ENCODE measurements at places on chromosomes 5 and 9. TPM values are rescaled to one million over a fixed set of nuclear protein-coding genes. Genes with fewer than 3 reads are reported as not detected.
A peak's percentile ranks its signal among the peaks of the same experiment; 100 is the strongest.

- H3K4me3 ChIP-seq, result no peak overlapping the region
- no peak overlapping the region for H3K27ac ChIP-seq
- no peak for DNase-seq
- no peaks in the 10 kb centered on the region for H3K4me1 ChIP-seq
Measured at GRCh38 chr9:26809795-26810194, 82.8 kb downstream of the CAAP1 start.

GRCh38 chr9:113963017-113963620 is 87.0 kb downstream of the ZNF618 start:
- peaks cover 37% of the 10 kb centered on the region for H3K4me1 ChIP-seq
- peak; percentile 52 for DNase-seq
- H3K4me3 ChIP-seq, result no peak overlapping the region
- no peaks in the 10 kb centered on the region for H3K36me3 ChIP-seq
- no peak overlapping the region for H3K27ac ChIP-seq
- H3K27me3 ChIP-seq, result no peaks in the 10 kb centered on the region

GRCh38 chr5:146475190-146475780 is 28.2 kb downstream of the TCERG1 start:
- peaks cover 37% of the 10 kb centered on the region for H3K36me3 ChIP-seq
- no peaks in the 10 kb centered on the region for H3K27me3 ChIP-seq
- no peak overlapping the region for H3K4me3 ChIP-seq
- H3K4me1 ChIP-seq, result no peaks in the 10 kb centered on the region

DNA sequence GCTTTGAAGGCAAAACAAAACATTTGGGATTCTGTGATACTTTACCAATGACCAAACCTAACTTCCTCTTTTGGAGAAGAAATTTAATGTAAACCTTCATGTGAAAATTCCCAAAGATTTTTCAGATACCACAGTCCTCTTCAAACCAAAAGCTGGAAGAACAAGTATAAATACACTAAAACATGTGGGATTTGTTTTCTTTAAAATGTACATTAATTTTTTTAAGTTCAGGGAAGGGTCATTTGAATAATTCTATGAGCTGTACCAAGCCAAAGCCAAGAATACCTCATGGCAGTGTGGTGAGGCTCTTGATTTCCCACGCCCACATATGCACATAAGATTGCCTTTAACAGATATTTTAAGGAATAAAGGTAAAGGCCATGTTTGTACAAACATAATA is 28.4 kb upstream of the ITGA1 start:
- DNase-seq, result no peak
- no peak overlapping the region for H3K27ac ChIP-seq
- H3K36me3 ChIP-seq, result no peaks in the 10 kb centered on the region
- H3K27me3 ChIP-seq, result no peaks in the 10 kb centered on the region

DNA sequence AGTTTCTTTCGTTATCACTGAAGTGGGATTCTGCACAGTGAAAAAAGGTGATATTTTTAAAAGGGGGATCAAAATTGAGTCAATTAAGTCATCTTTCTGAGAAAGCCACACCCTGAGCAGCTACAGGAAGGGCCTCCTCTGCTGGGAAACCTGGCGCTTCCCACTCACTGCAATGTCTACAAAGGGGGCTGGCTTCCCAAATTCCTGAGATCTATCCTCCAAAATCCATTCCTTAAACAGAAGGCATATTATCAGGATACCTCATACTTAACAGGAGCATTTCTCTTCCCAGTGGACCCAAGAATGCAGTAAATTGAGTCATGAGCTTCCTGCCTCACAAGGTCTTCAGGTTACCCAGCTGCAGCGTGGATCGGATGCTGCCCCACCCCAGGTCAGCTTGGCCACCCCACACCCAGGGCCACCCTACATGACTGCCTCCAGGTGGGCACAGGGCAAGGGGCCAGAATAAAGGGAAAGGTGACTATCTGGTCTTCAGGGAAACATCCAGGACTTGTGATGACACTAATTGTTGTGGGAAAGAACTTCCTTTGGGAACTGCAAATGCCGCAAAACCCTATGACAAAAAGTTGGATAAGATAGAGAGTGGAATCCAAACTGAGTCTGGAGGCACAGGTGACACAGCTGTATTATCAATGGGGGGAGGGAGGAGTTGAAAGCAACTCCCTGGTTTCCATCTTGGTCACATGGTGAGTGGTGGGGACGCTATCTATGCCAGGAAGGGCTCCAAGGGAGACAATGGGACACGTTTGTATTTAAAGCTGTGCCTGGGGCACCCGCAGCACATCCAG is 42.3 kb downstream of the ROR2 start:
- H3K4me3 ChIP-seq, result no peak overlapping the region
- H3K27me3 ChIP-seq, result no peaks in the 10 kb centered on the region
- peaks cover 9% of the 10 kb centered on the region for H3K4me1 ChIP-seq
- H3K27ac ChIP-seq, result no peak overlapping the region
- DNase-seq, result no peak

DNA sequence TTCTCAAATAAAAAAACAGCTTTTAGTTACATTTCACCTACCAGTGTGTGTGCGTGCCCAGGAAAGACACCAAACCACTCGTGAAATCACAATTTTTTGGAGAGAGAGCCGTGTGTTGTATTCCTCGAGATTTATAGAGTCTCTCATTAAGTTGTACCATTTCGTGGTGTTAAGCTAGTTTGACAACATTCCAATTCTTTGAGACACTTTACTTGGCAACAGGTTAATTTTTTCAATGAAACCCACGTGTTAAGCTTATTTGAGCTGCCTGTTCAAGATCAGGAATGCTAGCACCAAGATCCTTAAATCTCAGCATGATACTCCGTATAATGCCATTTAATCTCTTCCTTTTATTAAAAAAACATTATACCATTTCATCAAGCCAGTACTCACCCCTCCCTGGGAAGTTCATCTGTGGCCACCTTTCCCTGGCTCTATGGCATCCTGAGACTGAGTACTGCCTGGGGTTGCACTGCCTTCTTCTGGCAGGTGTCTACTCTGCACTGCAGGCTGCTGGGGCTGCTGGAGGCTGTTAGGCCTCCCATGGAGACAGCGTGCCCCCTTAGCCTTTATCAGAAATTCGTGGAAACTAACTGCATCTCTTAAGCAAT is 143.7 kb downstream of the ARHGAP26 start:
- no peaks in the 10 kb centered on the region for H3K36me3 ChIP-seq
- no peak overlapping the region for H3K27ac ChIP-seq
- H3K27me3 ChIP-seq, result no peaks in the 10 kb centered on the region
- no peak for DNase-seq

The NR2F1 gene
- 49.5 TPM for total RNA-seq

DNA sequence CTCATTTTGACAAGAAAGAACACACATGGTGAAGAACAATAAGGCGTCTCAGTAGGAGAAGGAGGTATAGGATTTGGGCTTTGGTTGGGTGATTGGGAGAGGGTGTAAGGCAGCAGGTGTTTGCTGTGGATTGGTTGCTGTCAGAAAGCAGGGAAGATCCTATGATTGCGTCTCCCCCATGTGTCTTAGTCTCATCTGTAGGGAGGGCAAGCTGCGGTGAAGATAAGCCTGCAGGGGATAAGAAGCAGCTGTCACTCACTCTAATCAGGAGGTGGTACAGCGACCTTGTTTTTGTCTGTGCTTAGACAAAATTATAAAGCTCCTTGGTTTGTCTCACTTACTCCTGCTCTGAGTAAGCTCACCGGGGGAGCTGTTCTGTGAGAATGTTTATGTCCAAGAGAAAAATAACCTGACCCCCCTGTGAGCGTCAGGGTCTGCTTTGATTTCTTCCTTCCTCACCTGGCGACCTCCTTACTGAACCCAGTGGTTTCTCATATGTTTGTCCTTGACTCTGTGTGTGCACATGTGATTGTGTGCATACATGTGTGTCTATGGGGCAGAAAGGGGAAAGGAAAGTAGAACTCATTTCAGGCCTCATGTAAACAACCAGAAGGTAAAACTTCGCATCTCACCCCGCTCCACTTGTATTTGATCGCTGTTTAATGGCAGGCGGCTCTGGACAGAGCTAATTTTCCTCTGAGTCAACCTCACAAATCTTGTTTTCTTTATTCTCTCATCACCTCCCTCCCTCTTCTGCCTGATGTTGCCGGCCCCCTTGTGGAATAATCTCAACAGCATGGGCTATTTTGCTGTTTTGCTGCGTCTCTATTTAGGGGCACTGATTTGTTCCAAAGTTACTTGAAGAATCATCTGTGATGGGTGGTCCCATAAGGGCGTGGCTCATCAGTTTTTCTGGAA is 105.6 kb downstream of the TENT4A start:
- no peaks in the 10 kb centered on the region for H3K36me3 ChIP-seq
- no peaks in the 10 kb centered on the region for H3K4me1 ChIP-seq
- H3K4me3 ChIP-seq, result no peak overlapping the region
- DNase-seq, result no peak
- H3K27me3 ChIP-seq, result no peaks in the 10 kb centered on the region

The PKD2L2 gene
- total RNA-seq, result not detected

The FGD3 gene
- total RNA-seq, result 12.1 TPM

- H3K27me3 ChIP-seq, result no peaks in the 10 kb centered on the region
- no peak for DNase-seq
- no peaks in the 10 kb centered on the region for H3K4me1 ChIP-seq
Measured at GRCh38 chr9:96758845-96759673, 18.8 kb downstream of the ZNF510 start.

DNA sequence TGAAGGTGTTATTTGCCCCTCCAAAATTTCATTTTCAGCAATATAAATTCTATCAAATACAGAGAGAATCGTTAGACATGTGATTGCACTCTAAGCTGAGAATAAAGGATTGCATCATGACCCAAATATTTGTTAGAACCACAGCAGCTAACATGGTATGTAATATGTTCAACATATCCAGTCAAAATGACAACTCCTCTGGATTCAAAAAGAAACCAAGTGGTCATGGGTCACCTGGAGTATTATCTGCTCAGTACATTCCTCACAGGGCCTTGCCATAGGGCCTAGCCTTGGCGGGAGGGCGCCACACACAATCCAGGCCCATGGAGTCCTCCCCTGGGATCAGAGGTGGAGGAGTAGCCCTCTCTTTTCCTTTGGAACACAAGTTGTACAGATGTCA is 179.2 kb downstream of the HSD17B3 start:
- DNase-seq, result no peak
- no peak overlapping the region for H3K4me3 ChIP-seq
- H3K27me3 ChIP-seq, result no peaks in the 10 kb centered on the region
- no peak overlapping the region for H3K27ac ChIP-seq
- no peaks in the 10 kb centered on the region for H3K4me1 ChIP-seq
- H3K36me3 ChIP-seq, result no peaks in the 10 kb centered on the region

DNA sequence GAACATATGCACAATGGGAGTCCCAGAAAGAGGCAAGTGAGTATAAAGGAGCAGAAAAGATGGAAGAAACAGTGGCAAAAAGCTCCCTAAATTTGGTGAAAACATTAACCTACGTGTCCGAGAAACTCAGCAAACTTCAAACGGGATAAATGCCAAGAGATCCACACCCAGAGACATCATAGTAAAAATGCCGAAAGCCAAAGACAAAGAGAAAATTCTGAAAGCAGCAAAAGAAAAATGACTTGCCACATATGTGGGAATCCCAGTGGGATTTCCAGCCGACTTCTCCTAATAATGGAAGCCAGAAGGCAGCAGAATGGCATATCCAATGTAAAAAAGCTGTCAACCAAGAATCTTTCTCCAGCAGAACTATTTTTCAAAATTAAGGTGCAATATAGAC is 101.2 kb downstream of the ADAMTS2 start:
- H3K4me3 ChIP-seq, result no peak overlapping the region
- H3K36me3 ChIP-seq, result no peaks in the 10 kb centered on the region
- H3K27me3 ChIP-seq, result no peaks in the 10 kb centered on the region
- H3K27ac ChIP-seq, result no peak overlapping the region
- no peaks in the 10 kb centered on the region for H3K4me1 ChIP-seq
- DNase-seq, result no peak

DNA sequence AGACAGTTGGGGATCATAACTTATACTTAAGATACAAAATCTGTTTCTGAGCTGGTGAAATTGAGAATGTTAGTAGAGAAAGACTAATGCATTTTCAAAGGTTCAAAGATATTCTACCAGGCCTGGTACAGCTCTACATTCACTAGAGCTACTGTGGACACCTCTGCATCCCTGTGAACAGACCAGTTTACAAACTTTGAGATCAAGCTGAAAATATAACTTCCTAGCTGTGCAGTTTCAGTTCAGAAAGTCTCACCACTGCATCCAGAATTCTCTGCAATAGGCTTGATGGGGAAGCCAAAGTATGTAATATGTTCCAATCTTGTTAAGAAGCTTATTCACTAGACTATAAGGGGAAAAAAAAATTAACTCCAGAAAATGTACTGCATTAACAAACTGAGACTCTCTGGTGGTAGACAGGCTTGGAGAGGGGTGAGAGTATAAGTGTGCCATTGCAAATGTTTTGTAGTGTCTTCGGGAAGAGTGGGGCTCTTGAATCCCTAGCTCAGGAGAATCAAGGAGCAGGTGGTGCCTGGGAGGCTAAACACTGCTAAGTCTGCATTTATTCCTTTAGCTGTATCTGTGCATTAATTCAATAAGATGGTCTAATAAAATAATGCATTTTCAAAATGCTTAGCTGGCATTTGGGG is 671.9 kb downstream of the NR2F1-AS1 start:
- H3K27me3 ChIP-seq, result no peaks in the 10 kb centered on the region
- DNase-seq, result no peak
- H3K4me3 ChIP-seq, result no peak overlapping the region
- H3K27ac ChIP-seq, result no peak overlapping the region

GRCh38 chr9:131873891-131874440 is 134.1 kb upstream of the RAPGEF1 start:
- H3K27me3 ChIP-seq, result no peaks in the 10 kb centered on the region
- no peaks in the 10 kb centered on the region for H3K36me3 ChIP-seq

GRCh38 chr5:143898916-143899591 is 87.1 kb downstream of the HMHB1 start:
- no peaks in the 10 kb centered on the region for H3K4me1 ChIP-seq
- no peaks in the 10 kb centered on the region for H3K36me3 ChIP-seq
- H3K4me3 ChIP-seq, result no peak overlapping the region
- no peaks in the 10 kb centered on the region for H3K27me3 ChIP-seq
- no peak for DNase-seq
- no peak overlapping the region for H3K27ac ChIP-seq

The ZNF346 gene
- total RNA-seq, result 19.2 TPM

- no peak for DNase-seq
- no peaks in the 10 kb centered on the region for H3K36me3 ChIP-seq
- H3K4me1 ChIP-seq, result peaks cover 6% of the 10 kb centered on the region
- no peaks in the 10 kb centered on the region for H3K27me3 ChIP-seq
- no peak overlapping the region for H3K4me3 ChIP-seq
Measured at GRCh38 chr5:72599065-72599433, 91.8 kb upstream of the ZNF366 start.

Data from kidney (tissue), 22 donors.